ENCODE measurements at places on chromosomes 12 and 14.
A peak's percentile ranks its signal among the peaks of the same experiment; 100 is the strongest.

DNA sequence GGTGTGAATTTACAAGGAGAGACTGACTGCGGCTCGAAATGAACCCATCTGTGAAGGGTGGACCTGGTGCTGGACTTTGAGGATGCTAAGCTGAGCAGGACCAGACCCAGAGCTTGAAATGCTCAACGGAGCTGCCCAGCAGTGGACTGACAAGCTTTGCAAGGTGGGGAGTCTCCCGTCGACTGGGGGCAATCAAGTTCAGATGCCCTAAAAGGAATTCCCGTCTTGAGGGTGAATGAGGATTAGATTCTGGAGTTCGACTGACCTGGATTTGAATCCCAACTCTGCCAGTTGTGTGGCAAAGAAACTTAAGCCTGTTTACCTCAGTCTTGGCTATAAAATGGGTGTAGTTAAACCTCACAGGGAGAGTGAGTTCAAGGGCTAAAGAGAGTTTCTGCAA lies 204.4 kb upstream of the LHX5 start:
- no peak for DNase-seq

GRCh38 chr12:44771485-44772021 lies 104.6 kb downstream of the NELL2 start:
- no peak for DNase-seq

DNA sequence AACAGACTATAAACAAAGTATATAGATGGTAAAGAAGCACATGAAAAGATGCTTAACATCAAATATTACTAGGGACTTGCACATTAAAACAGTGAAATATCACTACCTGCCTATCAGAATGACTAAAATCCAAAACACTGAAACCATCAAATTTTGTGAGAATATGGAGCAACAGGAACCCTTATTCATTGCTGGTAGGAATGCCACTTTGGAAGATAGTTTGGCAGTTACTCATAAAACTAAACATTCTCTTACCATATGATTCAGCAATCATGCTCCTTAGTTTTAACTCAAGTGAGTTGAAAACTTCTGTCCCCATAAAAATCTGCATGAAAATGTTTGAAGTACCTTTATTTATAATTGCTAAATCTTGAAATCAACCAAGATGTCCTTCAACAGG lies 297.6 kb downstream of the DAD1 start:
- DNase-seq: no peak

DNA sequence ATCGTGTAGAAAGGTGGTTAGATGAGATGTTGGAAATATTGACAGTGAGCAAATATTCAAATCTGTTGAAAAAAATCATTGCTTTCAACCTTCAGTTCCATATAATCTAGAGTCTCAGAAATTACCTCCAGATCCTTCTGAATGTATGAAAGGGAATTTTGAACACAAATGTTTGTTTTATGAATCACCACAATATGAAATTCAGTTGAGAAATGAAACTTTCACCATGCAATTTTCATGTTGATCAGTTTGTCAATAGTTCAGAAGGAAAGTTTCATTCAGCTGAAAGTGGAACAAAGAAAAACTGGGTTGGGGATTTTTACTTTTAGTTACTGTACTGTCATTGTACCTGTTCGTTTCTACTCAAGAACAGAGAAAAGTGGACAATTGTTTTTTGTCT lies 953.6 kb downstream of the SLC6A15 start:
- DNase-seq: no peak

GRCh38 chr14:87678624-87679023 lies 314.4 kb downstream of the GALC start:
- no peak for DNase-seq

- DNase-seq: peak; percentile 83
Observed at GRCh38 chr12:111775205-111776193, 8.8 kb downstream of the ALDH2 start.

DNA sequence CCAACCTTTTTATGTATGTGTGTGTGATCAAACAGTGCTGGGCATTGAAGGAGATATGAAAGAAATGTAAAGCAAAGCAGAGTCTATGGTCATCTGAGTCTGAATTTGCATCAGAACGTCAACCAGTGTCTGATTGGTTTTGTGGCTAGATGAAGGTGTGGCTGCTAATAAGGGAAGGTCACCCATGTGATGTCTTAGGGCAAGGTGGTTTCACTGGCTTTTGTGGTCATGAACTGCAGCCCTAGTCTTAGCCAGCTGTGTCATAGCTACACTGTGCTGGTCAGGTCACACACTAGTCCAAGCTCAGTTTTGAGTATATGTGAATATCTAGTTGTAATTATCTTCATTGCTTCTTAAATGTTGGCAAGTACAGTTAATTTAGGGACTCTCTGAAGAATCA lies 105.8 kb downstream of the TGFB3 start:
- DNase-seq: no peak

DNA sequence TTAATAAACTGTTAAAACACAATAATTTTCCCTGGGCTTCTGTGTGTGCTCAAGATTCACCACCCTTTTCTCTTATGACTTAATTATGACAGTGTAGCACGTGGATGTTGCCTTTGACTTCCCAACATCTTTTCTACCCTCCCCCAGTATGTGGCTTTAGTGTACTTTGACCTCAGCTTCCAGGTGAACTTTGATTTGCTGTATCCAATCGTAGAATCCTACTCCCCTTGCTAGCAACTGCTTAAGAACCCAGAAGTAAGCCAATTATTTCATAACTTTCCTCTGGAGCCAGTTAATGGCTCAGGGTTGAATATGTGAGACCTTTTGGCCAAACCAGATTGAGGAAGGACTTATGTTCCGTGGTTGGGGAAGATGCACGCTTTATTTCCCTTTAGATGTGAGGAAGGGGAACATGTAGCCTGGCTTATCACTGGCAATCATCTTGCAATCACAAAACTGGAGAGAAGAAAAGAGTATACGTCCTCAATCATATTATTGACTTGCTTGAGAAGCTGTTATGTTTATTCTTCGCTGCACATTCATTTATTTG lies 259.6 kb upstream of the ATP2B1 start:
- no peak for DNase-seq

DNA sequence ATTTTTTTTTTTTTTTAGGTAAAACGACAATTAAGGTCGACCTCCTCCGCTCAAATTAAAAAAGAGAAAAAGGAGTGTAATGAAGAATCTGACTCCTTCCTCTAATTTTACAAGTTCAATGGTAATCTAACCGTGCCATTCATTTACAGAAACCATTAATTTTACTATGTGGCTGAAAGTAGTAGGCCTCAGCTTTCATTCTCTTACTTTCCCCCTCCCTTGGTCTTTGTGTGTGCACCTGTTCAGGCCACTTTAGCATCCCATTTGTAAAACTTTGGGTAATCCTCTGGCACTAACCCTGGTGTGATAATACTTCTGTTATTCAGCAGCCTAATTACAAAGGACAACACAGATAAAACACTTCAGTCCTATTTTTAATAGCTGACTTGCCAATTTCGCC lies 128.1 kb downstream of the ASCL1 start:
- DNase-seq: no peak

DNA sequence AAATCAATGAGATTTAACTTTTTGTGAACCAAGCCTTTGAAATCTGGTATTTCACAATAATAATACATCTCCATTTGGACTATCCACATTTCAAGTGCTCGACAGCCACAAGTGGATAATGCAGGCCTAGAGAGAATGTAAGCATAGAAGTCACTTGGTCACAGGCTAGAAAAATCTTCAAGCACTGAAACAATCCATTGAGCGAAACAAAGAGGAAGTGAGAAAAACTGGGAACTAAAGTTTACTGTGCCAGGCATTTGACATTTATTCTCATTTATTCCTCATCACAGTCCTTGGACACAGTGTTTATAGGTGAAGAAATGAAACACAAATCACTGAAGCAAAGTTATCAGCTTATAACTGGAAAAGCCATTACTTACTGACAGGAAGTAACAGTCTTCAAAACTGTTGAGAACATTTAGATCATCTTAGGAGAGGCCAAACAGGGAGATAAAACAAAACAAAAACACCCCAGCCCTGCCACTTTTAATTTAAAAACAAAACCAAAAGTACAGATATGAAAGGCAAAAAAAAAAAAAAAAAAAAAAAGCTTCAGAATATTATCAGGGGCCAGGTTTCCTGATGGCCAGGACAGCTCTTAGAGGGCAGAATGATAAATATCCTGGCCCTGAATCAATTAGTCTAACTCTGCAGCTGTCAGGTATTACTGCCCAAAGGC lies 29.2 kb downstream of the GNS start:
- DNase-seq: no peak

GRCh38 chr12:80121661-80122060 lies 22.3 kb downstream of the OTOGL start:
- no peak for DNase-seq

DNA sequence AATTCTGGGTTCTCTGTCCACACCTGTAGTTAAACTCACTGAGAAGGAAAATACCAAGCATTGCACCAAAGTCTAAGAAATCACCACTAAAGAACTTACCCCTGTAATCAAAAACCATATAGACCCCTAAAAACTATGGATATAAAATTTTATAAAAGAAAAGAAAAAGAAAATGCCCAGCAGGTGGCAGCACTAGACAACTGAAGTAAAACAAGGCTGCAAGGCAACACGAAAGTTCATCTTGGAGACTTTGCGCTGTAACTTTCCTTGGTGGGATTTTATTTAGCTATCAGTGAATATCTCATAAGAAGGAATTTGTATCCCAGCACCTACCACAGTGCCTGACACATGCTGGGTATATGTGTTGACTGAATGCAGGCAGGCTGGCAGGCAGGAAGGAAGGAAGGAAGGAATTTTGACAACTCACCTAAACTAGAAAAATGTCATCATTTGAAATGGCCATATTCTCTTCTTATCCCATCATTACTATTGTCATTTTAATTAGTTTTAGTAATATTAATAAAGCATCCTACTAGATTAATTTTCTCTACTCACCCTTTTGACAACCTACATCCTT lies 68.2 kb upstream of the ETV6 start:
- peak; percentile 54 for DNase-seq

GRCh38 chr12:104566244-104566993 lies 109.7 kb downstream of the CHST11 start:
- no peak for DNase-seq

DNA sequence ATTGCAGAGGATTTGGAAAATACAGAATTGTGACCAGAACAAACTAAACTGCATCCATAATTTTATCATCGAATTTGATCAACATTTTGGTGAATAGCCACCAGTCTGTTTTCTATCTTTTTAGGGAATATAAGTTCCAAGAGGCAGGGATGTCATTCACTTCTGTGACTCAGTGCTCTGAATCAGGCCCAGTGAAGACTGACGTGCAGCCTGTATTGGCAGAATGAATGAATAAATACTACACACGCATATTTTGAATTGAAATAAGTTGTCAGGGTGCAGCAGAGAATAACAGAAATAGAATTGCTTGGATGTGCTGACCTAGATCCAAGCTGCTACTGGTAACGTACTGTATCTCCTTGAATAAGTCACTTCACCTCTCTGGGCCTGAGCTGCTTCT lies 1.3 kb upstream of the EMP1 start:
- no peak for DNase-seq

GRCh38 chr14:68493152-68493911 lies 299.5 kb downstream of the ZFP36L1 start:
- no peak for DNase-seq

- DNase-seq: no peak
Observed at GRCh38 chr12:28930704-28931103, 218.4 kb upstream of the FAR2 start.

GRCh38 chr12:123024819-123025391 lies 44.4 kb downstream of the ARL6IP4 start:
- no peak for DNase-seq

- no peak for DNase-seq
Observed at GRCh38 chr12:88472775-88473174, 107.5 kb downstream of the KITLG start.

- no peak for DNase-seq
Observed at GRCh38 chr14:69719501-69719951, 47.4 kb upstream of the SRSF5 start.

- no peak for DNase-seq
Observed at GRCh38 chr12:25566202-25566949, 13.3 kb upstream of the LMNTD1 start.

DNA sequence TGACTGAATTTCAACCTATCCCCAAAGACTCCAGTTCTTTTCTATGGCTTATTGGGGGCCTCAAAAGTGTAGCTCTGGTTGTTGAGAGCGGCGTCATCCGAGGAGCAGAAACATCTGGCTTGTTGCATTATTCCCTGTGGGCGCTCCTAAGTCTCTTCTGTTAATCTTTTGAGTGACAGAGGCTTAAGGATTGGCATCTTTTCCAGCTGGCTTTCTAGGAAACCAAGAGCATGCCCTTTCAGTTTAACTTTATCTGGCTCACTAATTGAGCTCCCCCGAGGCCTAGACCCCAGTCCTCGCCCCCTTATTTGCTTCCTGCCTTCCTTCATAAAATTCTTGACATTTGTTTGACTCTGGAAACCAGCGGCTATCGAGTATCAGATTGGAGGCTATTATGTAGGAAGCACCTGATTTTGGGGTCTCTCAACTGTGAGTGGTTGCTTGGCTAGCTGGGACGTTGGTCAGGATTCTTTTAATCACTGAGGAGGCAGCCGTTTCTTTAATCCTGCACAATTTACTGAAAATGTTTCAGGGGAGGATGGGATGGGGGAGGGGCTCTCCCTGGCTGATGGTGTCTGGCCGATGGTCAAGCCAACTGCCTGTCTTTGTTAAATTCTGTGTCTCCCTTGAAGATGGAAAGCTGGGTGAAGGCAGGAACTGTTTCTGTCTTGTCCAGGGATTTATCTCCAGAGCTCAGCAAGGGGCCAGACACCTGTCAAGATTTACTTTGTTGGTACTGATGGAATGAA lies 3.1 kb downstream of the SMOC1 start:
- no peak for DNase-seq

GRCh38 chr12:54340846-54341245 lies 15.9 kb downstream of the COPZ1 start:
- no peak for DNase-seq

DNA sequence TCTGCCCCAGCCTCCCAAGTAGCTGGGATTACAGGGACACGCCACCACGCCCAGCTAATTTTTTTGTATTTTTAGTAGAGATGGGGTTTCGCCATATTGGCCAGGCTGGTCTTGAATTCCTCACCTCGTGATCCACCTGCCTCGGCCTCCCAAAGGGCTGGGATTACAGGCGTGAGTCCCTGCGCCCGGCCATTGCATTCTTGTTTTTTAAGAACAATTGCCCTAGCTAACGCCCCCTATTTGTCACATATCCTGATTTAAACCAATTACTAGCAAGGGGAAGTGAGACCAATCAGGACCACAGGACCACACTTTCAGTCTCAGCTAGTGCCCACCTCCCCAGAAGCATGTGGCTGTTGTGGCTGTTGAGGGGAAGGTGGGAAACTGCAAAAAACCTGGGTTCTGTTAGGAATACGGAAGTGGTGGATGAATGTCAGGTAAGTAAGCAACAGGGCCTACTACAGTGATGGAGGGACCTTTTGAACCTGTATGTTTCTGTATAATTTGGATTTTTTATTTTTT lies 37.8 kb upstream of the NFYB start:
- DNase-seq: no peak

- DNase-seq: no peak
Observed at GRCh38 chr12:69619050-69619449, 8.3 kb upstream of the LRRC10 start.
